Fibroblast of the aortic adventitia (primary cell): ENCODE measurements at places on chromosomes 12 and 14. TPM values are rescaled to one million over a fixed set of nuclear protein-coding genes. Genes with fewer than 3 reads are reported as not detected.

TMEM132C gene
- not detected in 2 replicates for total RNA-seq

COL2A1 gene
- not detected in 2 replicates for total RNA-seq

B4GALNT3 gene
- 0.09 and 0.16 TPM in 2 replicates for total RNA-seq

MAP3K9 gene
- under 0.01 and 0.33 TPM in 2 replicates for total RNA-seq

DHRS2 gene
- total RNA-seq, result 1.1 TPM in 1 of 2 replicates, not detected in the other

PIP4P1 gene
- 23.7 and 25.3 TPM in 2 replicates for total RNA-seq

SMIM41 gene
- 0.27 and 0.98 TPM in 2 replicates for total RNA-seq

NCAPD2 gene
- 43.1 and 45.1 TPM in 2 replicates for total RNA-seq

AVPR1A gene
- 0.41 TPM in 1 of 2 replicates, not detected in the other for total RNA-seq

DNA sequence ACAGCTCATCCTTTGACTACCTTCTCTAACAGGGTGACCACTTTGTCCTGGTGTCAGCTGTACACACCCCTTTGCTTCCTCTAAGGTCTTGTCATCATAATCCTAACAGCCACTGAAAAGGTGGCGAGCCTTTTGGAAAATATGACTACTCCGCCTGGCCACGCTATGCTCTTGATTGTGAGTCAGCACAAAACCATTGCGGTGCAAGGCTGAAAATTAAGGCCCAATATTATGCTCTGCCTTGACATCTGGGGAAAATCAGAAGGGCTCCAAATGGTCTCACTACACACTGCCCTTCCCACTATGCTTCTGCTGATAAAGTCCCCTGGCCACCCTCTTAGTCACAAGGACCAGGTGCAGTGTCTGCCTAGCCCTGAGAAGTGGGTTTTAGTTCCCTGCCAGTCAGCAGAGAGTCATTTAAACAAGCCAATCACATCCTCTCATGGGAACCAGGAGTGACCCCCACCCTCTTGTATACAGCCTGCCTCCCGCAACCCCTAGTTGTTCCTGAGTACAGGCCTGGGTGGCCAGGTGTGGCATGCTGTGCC, 34.3 kb downstream of the FGD6 start:
- peak; percentile 71 for DNase-seq

DNA sequence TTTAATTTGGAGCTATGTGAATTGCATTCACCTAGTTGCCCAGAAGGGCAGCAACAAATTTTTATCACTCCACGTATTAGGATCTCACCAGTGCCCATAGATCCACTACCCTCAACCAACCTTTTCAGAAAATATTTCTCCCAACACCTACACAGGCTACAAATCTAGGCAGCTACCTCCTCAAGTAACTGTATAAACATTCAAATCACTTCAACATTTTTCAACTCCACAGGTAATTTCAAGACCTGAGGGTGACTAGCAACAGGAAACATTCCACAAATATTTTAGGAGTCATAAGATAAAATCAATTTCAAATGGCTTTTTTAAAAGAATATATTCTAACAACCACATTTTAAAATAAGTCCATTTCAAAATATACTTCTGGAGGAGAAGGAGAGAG, 12.9 kb downstream of the PHLDA1 start:
- DNase-seq, result no peak

DNA sequence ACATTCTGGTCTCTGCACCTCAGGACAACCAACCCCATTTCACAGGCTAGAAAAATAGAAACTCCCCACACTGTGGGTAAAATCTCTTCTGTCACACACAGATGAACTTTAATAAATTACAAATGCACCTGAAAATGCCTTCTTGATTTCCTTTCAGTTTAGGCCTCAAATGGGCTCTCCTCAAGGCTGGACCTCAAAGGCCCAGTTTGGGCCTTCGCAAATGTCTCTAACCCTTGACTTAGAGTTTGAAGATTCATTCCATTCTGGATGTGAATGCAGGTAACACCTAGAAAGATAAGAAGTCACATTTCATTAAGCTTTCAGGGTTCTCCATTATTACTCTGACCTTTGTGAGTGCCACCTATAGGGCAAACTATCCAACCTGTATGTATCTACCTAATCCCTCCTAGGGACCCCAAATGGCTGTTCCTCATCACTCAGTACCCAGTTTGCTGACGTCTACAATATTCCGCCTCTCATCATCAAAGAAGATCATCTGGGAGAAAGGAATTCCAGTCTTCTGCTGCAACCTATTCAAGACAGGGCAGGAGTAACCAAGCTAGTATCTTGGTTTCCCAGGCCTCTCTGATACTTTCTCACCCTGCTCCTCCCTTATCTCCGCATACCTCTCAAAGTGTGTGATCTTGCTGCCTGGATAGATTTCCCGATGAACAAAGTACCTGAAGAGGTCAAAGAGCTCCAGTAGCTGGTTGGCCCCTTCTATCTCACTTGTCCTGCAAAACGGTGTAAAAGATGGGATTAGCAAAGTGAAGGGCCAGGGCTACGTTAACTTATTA, 776 bp upstream of the CHMP4A start:
- DNase-seq, result no peak

DNA sequence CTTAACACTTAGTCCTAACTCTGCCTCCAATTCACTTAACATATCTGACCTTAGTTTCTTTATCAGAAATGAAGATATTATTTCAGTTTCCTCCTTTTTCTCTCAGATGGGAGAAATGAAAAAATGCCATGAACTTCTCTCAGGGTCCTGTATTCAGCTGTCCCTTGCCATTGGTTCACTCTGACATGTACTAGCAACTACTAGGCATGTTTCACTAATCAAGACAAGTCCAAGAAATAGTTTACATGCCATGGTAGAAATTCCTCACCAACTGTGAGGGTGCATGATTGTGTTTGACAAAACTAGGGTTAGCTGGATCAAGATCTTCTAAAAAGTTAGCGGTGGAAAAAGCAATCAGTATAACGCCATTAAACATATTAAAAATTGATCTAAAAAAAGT, 7.0 kb upstream of the ATXN7L3B start:
- no peak for DNase-seq

GRCh38 chr14:95507701-95508103, 8.7 kb downstream of the SYNE3 start:
- DNase-seq, result peak; percentile 65

- no peak for DNase-seq
Measured at GRCh38 chr14:105123981-105124765, 44.4 kb downstream of the JAG2 start.

GRCh38 chr14:55758796-55759195, 178.8 kb downstream of the KTN1 start:
- DNase-seq, result no peak

- DNase-seq, result no peak
Measured at GRCh38 chr12:128318341-128318740, 51.4 kb downstream of the TMEM132C start.

- no peak for DNase-seq
Measured at GRCh38 chr14:24988760-24989159, 61.2 kb downstream of the STXBP6 start.

DNA sequence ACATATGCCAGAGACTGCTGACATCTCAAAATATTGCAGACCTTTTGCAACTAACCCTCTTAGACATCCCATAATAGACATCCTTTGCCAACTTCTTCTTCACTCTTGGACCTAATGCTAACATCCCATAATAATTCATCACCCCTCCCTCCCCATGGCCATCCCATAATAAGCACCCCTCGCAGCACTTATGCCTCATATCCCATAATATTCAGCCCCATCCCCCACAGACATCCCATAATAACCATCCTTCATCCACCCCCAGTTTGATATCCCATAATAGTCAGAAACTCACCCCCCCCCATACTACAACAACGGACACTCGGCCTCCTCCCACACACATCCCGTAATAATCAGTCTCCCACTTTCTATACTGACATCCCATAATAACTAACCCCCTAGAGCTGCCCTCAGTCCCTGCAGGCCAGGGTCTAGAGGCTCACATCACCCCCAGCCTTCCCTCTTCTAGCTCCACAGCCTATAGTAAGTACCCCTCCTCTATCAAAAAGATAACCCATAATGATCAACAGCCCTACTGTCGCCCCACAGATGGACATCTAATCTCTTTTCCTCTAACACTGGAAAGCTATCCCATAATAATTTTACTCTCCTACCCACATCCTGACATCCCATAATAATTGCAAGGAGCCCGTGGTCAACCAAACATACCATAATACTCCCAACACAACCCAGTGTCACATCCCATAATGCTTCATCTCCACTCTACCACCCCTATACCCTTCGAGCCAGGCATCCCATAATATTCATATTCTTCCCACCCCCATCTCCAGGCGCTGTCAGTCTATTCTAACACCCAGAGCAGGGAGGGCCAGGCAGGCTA, 792 bp upstream of the CHD4 start:
- DNase-seq, result peak; percentile 46

GRCh38 chr12:52351196-52352059, 15.9 kb downstream of the KRT85 start:
- DNase-seq, result no peak

DNA sequence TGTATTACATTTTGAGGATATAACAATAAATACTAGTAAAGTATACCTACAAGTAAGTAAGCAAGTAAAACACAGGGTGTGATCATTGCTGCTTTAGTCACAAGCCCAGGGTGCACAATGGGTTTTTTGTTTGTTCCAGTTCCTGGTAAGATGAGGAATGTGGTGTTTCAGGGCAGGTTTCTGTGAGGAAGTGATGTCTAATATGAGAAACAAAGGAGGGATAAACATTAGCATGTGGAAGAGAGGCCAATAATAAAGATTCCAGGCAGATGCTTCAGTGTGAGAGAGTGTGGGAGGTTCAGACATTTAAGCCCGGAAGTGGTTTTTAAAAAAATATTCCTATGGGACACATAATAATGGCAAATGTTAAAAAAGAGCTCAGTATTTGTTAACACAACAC, 808.1 kb upstream of the USP15 start:
- no peak for DNase-seq

- DNase-seq, result no peak
Measured at GRCh38 chr12:31568498-31568897, 22.4 kb downstream of the DENND5B start.

- DNase-seq, result no peak
Measured at GRCh38 chr12:4056910-4057845, 184.0 kb upstream of the PARP11 start.

DNA sequence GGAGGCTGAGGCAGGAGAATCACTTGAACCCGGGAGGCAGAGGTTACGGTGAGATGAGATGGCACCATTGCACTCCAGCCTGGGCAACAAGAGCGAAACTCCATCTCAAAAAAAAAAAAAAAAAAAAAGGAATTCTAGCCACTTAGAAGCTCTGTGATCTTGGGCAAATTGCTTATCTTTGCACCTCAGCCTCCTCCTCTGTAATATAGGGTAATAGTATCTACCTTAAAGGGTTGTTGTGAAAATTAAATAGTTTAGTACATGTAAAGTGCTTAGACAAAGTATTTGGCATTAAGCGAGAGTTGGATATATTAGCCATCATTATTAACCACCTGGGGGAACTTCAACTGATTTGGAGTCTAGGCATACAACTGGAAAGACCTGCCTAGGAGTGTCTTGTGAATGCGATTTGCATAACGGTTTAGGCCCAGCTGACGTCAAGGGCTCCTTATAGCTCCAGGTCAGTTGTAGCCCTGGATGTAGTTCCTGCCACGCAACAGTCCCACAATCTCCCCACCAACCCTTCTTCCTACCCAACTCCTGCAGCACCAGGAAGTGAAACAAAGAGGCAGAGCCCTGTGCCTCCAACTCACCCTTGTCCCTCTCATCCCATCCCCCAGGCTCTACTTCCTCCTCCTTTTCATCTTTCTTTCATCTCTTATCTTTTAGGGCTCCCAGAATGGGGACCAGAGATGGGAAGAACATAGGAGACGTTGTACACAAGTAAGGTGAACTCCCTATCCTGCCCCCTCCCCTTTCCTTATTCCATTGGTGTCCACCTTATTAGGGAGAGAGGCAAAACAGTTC, 2.1 kb upstream of the IL23A start:
- no peak for DNase-seq

- no peak for DNase-seq
Measured at GRCh38 chr14:34488528-34488927, 26.5 kb upstream of the SPTSSA start.

GRCh38 chr12:121614872-121615467, 11.4 kb upstream of the ORAI1 start:
- DNase-seq, result no peak

GRCh38 chr12:29682088-29682487, 101.7 kb downstream of the TMTC1 start:
- DNase-seq, result no peak

DNA sequence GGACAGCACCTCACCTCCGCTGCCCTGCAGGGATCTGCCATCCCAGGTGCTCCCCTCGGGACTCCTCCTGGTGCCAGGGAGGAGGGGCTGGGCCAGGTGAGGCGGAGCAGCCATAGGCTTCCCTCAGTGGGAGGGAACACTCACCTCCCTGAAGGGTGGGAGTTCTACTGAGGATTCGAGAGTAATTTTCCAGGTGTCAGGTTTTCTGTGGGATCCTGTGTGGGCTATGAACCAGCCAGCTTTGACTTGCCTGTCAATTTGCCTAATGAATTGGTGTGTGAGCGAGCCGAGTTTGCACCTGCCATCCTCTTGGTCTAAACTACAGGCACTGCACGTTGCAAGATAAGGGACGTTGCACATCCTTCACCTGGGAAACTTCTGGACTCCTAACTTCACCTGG, 50.3 kb downstream of the NOC4L start:
- no peak for DNase-seq

DNA sequence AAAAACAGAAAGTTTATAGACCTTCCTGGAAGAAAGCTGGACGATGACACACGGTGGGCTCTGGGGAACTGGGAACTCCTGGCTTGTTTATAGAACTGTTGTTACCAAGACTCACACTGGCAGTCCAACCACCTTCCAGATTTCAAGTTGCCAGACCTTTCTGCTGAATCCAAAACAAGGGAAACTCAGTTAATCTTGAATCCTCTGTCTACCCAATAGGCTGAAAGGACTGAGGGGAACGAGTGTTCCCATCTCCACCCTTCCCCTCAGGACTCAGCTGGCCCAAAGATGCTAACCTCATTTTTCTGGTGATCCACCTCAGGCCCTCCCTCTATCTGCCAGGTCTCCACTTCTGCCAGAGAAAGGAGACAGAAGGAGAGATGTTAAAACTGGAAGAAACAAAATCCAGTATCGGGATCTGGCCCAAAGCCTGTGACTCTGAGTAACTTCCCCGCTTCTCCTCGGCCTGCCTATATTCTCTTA, 231.4 kb downstream of the ANO2 start:
- DNase-seq, result no peak

GRCh38 chr12:104684884-104685283, 228.1 kb downstream of the CHST11 start:
- peak; percentile 96 for DNase-seq
